ENCODE measurements at places on chromosomes 1 and 21. TPM values are rescaled to one million over a fixed set of nuclear protein-coding genes. Genes with fewer than 3 reads are reported as not detected.

The RSPO1 gene
- not detected for total RNA-seq

The USH2A gene
- not detected for total RNA-seq

The KCNE2 gene
- not detected for total RNA-seq

The PIP5K1A gene
- 74.7 TPM for total RNA-seq

The LY9 gene
- 4.8 TPM for total RNA-seq

The USF1 gene
- 63.8 TPM for total RNA-seq

The FMOD gene
- total RNA-seq: 2.2 TPM

The SPRR2F gene
- total RNA-seq: not detected

The SLC6A17 gene
- 0.10 TPM for total RNA-seq

The LAPTM5 gene
- total RNA-seq: 175 TPM

The DCDC2B gene
- not detected for total RNA-seq

The NFASC gene
- 0.08 TPM for total RNA-seq

The SDC3 gene
- 0.23 TPM for total RNA-seq

The LEPR gene
- total RNA-seq: 1.3 TPM

The UBXN11 gene
- total RNA-seq: 27.8 TPM

The VAMP4 gene
- 7.0 TPM for total RNA-seq

The C1orf141 gene
- total RNA-seq: not detected

The OR2L5 gene
- not detected for total RNA-seq

The SPRR2B gene
- not detected for total RNA-seq

The ALPL gene
- total RNA-seq: not detected

The BTF3L4 gene
- 34.5 TPM for total RNA-seq

The CEPT1 gene
- total RNA-seq: 36.3 TPM

The CRABP2 gene
- total RNA-seq: 0.78 TPM

The TTC34 gene
- total RNA-seq: 1.1 TPM

The FAM3B gene
- not detected for total RNA-seq

The DMBX1 gene
- total RNA-seq: not detected

The PRELP gene
- not detected for total RNA-seq

The POGZ gene
- 63.9 TPM for total RNA-seq

The CCDC185 gene
- not detected for total RNA-seq

The PRDM16 gene
- total RNA-seq: not detected

The CFHR3 gene
- not detected for total RNA-seq

The CACNA1S gene
- not detected for total RNA-seq

The SLC30A10 gene
- total RNA-seq: not detected

The NCAM2 gene
- total RNA-seq: not detected

The LCE1A gene
- not detected for total RNA-seq

The RHCE gene
- total RNA-seq: 0.29 TPM

The PDE4B gene
- total RNA-seq: 33.8 TPM

The VWA5B1 gene
- total RNA-seq: not detected

The DFFA gene
- 77.3 TPM for total RNA-seq

The PLA2G2A gene
- not detected for total RNA-seq

The NGF gene
- total RNA-seq: not detected

The PAQR6 gene
- 2.5 TPM for total RNA-seq

The TP73 gene
- 0.95 TPM for total RNA-seq

The SPATC1L gene
- 5.9 TPM for total RNA-seq

The PCBP3 gene
- total RNA-seq: 1.2 TPM

The SNRNP40 gene
- 110 TPM for total RNA-seq

The MFN2 gene
- total RNA-seq: 92.6 TPM

The RNU1-1 gene
- total RNA-seq: 1,003 TPM

The CNTN2 gene
- total RNA-seq: not detected

The TGFB2 gene
- not detected for total RNA-seq

The SLC6A9 gene
- total RNA-seq: 12.2 TPM

The TCHHL1 gene
- total RNA-seq: not detected

The AMY1B gene
- total RNA-seq: not detected

The SMCP gene
- not detected for total RNA-seq

The FAM89A gene
- total RNA-seq: 15.7 TPM

The FABP3 gene
- not detected for total RNA-seq

The GBP7 gene
- total RNA-seq: not detected

The TNFRSF9 gene
- 263 TPM for total RNA-seq
